ENCODE measurements at places on chromosomes 16 and 17. TPM values are rescaled to one million over a fixed set of nuclear protein-coding genes. Genes with fewer than 3 reads are reported as not detected.

CIAO3 gene
- 14.1 TPM for polyA plus RNA-seq

PRMT7 gene
- 25.7 TPM for polyA plus RNA-seq

CDK3 gene
- polyA plus RNA-seq = not detected

DNA sequence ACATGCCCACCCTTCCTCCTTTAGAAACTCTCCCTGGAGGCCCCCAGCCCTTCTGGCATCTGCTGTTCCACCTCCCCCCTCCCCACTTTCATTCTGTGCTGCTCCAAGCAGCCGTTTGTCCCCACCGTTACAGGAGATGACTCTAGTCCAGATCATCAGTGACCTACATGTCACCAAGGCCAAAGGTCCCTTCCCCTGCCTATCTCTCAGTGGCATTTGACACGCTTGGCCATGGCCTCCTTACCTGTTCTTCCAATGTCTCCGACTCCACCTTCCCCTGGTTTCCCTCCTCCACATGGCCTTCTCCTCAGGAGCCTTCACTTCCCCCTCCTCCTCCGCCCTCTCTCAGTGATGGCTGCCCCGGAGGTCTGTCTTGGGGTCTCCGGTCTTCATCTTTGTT is 9.4 kb downstream of the TMEM92 start:
- H3K4me3 ChIP-seq = no peak overlapping the region
- no peaks in the 10 kb centered on the region for H3K4me1 ChIP-seq
- H3K27ac ChIP-seq = no peak overlapping the region
- H3K36me3 ChIP-seq = no peaks in the 10 kb centered on the region
- DNase-seq = no peak
